ENCODE measurements at places on chromosomes 4 and X.

DNA sequence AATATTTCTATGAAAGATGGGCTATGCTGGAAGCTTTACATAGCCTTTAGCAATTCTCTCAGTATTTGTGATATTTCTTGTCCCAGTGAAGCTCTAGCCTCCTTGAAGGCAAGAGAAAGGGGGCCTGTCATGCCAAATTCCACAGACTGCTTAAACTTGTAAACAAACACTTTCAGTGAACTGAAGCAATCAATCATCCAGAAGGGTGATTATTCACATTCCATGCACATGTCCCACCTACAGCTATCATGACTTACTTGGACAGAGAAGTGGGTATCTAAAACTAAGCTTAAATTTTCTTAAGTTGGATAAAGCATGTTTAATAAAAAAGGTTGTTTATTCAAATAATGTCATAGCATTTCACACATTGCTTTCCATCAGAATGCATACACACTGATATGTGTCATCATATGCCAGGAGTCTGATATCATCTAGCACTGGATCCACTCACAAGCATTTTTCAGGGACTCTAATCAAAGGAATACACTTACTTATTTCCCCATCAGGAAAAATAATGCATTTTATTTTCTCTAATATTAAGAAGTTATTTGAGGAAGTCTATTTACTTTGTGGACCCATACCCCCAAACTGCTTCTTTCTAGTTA is 1.2 kb upstream of the FSTL5 start:
- DNase-seq = no peak

- no peak for DNase-seq
Measured at GRCh38 chrX:23766650-23767551, 16.1 kb upstream of the SAT1 start.

GRCh38 chrX:22081475-22082092 is 49.5 kb downstream of the PHEX start:
- peak; percentile 9 for DNase-seq

DNA sequence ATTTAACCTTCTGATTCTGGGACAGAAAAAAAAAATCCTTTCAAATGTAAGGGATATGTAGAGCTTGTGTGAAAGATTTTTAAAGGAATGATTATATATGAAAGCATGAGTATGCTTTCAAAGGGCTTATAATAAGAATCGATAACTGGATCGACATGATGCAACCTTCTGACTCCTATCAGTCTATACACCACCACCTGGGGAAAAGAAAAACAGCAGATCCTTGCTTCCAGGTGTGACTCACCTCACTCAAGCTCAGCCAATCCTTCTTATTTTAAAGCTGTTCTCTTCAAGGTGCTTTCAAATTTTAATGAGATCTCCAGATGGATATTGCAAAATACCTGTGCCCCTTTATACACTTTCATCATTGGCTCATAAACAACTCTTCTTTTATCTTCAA is 102.1 kb upstream of the EDNRA start:
- DNase-seq = no peak

DNA sequence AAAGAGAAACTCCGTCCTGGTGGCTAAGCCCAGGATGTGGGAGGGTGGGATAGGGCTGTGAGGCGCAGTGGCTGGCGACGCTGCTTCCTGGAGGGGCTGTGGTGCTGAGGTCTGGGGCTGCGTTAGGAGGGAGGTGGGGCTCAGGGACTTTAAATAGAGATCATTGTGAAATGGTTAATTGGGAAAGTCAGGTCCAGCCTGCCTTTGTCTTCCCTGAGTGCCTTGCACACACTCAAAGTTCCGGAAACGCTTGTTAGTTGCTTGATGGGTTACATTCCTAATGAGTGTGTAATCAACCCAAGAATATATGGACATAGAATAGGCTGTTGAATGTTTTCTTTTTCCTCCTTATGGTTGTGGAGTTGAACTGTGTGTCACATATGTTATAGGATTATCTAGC is 55.7 kb upstream of the CLDN34 start:
- DNase-seq = no peak

DNA sequence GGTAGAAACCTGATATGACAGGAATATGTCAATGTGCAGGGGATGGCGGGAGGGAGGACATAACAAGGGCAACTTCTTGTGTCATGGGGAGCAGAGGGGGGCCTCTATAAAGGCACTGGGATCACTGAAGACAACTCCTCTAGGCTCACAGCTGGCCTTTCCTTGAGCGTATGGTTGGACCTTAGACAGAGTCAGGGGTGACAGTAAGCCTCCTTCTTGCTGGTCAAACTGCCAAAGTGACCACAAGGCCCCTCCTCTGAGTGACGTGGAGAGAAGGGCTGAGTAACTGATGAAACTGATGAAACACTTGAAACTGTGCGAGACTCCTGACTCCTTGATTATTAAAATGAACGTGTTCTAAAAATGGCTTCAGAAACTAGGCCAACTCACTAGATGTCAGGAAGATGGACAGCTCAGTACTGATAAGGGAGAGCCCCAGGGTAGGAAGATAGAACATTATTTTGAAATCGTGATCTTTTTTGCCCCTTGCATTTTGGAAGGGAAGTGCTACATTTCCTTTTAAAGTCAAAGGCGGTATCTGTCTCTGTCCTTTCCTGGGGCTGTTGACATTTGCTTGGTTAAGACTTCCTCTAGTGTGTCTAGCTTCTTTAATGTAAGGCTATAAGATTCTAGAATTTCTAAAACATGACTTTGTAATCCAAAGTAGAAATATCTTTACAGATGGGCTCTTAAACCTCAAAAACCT is 1.6 kb downstream of the RAB33A start:
- no peak for DNase-seq

DNA sequence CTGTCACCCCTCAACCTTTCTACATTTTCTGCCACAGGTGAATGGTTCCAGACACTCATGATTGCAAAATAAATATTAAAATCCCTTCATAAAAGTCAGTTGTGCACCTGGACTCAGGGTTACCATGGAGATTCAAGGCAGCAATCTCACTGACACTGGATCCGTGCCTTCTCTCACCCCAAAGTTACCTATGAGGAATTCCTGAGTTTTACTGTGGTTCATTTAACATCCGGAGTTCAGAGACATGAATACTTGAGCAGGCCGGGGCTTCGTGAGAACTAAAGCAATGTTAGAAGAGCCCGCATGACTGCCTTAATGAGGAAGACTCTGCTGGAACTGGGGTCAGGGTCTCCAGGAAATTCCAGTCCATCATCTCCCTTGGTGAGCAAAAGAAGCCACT is 12.5 kb upstream of the CLNK start:
- no peak for DNase-seq

- DNase-seq = no peak
Measured at GRCh38 chr4:14924076-14924811, 78.0 kb upstream of the CPEB2 start.

DNA sequence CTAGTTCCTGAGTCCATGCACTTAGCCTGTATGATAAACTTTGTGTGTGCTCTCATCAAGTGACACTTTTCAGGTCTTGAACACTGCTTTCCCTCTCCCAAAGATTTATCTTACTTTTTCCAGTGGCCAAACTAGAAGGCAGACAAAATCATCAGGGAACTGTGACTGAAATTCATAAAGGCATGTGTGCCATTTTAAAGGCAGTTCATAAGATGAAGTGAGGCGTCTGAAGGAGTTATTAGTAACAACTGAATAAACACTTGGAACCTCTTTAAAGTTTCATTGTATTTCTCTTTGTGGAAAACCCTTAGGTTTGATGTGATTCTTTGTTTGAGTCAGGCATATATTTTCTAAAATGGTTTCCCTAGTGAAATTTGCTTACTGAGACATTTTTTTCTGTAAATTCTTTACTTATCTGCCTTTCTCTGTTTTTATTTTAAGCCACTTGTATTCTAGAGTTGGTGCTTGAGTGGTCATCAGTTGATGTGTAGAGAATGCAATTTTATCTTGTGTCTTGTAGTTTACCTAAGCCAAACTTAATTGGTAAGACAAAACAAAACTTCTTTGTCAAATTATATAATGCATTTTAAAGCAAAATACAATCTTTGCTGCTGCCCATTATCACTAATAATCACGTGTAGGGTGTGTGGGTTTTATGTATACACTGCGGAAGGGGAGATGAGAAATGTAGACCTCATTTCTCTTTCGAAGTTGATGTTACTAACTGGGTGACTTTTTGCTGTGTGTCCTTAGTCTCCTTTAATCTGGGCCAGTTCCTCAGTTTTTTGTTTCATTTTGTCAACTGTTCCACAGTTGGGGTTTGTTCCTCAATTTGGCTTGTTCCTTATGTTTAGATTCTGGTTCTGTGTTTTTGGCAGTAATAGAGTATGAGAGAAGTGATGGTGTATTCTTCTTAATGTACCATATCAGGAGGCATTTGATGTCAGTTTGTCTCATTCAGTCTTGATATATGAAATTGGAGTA is 56.8 kb downstream of the RBPJ start:
- no peak for DNase-seq

- no peak for DNase-seq
Measured at GRCh38 chr4:57412259-57413054, 302.3 kb upstream of the IGFBP7 start.

- DNase-seq = no peak
Measured at GRCh38 chr4:41144812-41145211, 69.5 kb downstream of the APBB2 start.

- no peak for DNase-seq
Measured at GRCh38 chr4:83283181-83283580, 1.4 kb downstream of the COQ2 start.

DNA sequence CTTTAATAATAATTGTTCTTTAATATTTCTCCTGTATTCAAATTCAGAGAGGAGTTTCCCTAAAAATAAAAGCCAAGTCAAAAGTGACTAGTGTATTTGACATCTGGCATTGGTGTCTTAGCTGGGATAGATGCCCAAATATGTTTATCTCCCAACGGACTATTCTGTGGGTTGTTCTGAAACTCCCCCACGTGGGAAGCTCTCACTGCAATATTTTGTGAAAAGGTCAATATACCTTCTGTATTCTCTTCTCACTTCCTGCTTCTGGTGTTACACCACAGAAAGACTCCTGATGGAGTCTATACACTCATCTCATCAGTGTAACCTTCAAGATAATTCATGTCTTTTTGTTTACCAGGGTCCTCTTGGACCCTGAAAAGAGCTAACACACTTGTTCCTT is 2052.8 kb upstream of the TENM3 start:
- DNase-seq = no peak

DNA sequence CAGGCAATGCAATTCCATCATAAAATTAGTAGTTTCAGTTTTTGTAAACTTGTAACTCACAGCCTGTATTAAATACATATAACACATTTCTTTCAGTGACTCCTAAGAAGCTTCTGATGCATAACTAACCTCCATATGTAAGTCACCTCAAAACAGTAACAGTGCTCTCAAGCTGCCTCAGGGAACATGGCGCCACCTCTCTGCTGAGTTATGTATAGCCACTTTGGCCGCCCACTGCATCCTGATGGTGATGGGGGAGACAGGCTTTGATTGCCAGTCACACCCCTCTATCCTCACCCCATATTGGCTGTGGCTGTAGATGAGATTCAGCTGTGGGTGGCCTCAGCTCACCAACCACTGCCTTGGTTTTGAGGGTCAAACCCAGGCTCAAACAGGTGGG is 54.3 kb downstream of the LRBA start:
- DNase-seq = peak; percentile 3

GRCh38 chr4:133379681-133380438 is 230.8 kb downstream of the PCDH10 start:
- no peak for DNase-seq

DNA sequence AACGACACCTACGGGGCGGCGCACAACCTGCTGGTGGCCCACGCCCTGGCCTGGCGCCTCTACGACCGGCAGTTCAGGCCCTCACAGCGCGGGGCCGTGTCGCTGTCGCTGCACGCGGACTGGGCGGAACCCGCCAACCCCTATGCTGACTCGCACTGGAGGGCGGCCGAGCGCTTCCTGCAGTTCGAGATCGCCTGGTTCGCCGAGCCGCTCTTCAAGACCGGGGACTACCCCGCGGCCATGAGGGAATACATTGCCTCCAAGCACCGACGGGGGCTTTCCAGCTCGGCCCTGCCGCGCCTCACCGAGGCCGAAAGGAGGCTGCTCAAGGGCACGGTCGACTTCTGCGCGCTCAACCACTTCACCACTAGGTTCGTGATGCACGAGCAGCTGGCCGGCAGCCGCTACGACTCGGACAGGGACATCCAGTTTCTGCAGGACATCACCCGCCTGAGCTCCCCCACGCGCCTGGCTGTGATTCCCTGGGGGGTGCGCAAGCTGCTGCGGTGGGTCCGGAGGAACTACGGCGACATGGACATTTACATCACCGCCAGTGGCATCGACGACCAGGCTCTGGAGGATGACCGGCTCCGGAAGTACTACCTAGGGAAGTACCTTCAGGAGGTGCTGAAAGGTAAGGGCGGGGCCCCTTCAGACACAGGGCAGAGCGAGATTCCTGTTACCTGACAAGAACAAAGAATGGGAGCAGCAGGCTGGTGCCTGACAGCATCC is 11.7 kb downstream of the RPL9 start:
- DNase-seq = no peak

- DNase-seq = no peak
Measured at GRCh38 chr4:19472666-19473065, 779.0 kb upstream of the SLIT2 start.

- no peak for DNase-seq
Measured at GRCh38 chr4:171602638-171603355, 210.4 kb upstream of the GALNTL6 start.

DNA sequence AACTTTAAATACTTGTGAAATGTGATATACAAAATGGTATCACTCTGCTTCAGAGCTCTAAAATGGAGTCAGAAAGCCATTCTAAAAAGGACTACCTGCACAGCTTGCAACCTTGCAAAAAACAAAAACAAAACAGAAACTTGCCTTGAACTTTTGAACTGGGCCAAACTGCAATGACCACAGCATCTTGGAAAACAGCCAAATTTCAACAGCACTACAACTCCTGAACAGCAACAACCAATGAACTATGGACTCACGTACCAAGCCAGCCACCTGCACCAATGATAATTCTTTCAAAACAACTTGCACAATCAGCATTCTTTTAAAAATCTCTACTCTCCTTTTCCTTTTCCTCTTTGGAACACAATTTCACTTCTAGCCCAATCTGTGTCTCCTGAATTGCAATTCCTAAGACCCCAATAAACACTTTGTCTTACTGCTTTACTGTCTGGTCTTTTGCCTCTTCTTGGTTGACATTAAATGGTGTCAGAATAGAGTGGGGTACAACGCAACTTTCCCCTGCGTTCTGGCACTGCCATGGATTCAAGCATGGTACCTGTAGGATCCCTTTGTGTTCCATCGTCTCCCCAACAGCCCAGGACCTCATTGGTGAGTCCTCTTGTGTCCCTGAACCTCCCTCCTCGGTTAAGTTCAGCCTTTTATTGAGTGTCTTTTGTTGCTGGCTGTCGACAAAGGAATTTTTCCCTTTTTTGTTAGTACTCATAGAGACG is 35.7 kb upstream of the FMR1 start:
- no peak for DNase-seq

All from stimulated activated CD8-positive, alpha-beta memory T cell treated with anti-CD3 and anti-CD28 coated beads, Interleukin-4, amount 100 ng/mL, for 4 hours (primary cell).